PC-3 (cell line): ENCODE measurements at places on chromosomes 4 and X.

- no peaks in the 10 kb centered on the region for H3K27me3 ChIP-seq
- no peak overlapping the region for H3K4me3 ChIP-seq
- H3K4me1 ChIP-seq: peaks cover 10% of the 10 kb centered on the region
- no peak for DNase-seq
- no peaks in the 10 kb centered on the region for H3K36me3 ChIP-seq
Observed at GRCh38 chr4:120918788-120919187, 3.7 kb downstream of the PRDM5 start.

GRCh38 chr4:120218981-120219380 is 152.3 kb upstream of the MAD2L1 start:
- H3K27ac ChIP-seq: no peak overlapping the region
- H3K4me1 ChIP-seq: no peaks in the 10 kb centered on the region
- H3K36me3 ChIP-seq: no peaks in the 10 kb centered on the region
- no peak overlapping the region for H3K4me3 ChIP-seq
- DNase-seq: no peak

DNA sequence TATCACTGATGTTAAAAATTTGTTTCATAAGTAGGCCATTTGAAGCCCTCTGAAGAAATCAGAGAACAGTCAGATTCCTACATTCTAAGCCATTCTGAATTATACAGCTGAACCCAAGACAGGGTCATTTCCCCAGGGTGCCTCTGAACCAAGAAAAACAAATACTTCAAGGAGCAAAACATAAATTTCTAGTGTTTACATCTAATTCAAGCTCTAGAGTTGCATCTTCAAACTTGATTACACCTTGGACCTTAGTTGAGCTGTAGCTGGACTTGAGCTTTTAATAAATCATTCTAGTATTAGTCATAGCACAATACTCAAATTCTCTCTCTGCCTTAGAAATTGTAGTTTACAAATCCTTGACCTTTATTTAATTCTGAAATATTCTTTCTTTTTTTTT is 87.6 kb upstream of the IL15 start:
- H3K27ac ChIP-seq: no peak overlapping the region
- no peaks in the 10 kb centered on the region for H3K27me3 ChIP-seq
- peaks cover 2% of the 10 kb centered on the region for H3K4me1 ChIP-seq
- H3K4me3 ChIP-seq: no peak overlapping the region
- DNase-seq: no peak
- no peaks in the 10 kb centered on the region for H3K36me3 ChIP-seq

DNA sequence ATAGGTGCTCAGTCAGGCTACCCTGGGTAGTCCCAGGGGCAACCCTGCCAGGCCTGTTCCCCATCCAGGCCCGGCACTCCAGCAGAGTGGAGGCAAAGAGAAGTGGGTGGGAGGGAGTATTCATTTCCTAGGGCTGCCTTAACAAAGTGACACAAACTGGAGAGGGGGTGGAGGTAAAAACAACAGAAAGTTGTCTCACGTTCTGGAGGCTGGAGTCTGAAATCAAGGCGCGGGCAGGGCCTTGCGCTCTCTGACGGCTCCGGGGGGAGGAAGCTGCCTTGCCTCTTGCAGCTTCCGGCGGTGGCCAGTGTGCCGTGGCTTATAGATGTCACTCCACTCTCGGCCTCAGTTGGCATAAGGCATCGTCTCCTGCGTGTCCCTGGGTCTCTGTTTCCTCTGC is 90.8 kb downstream of the DCTD start:
- no peak for DNase-seq
- H3K36me3 ChIP-seq: no peaks in the 10 kb centered on the region
- no peaks in the 10 kb centered on the region; the same call in 1 of the 2 replicates for H3K4me1 ChIP-seq
- no peak overlapping the region for H3K4me3 ChIP-seq
- H3K27me3 ChIP-seq: no peaks in the 10 kb centered on the region

GRCh38 chr4:53537606-53538005 is 53.7 kb downstream of the LNX1 start:
- H3K36me3 ChIP-seq: no peaks in the 10 kb centered on the region
- DNase-seq: peak; percentile 50
- H3K4me3 ChIP-seq: no peak overlapping the region
- peaks cover 26% of the 10 kb centered on the region for H3K4me1 ChIP-seq

- H3K27me3 ChIP-seq: no peaks in the 10 kb centered on the region
- no peak overlapping the region for H3K4me3 ChIP-seq
- DNase-seq: no peak
- H3K27ac ChIP-seq: no peak overlapping the region
- no peaks in the 10 kb centered on the region for H3K36me3 ChIP-seq
- no peaks in the 10 kb centered on the region for H3K4me1 ChIP-seq
Observed at GRCh38 chrX:134633832-134634231, 24.4 kb downstream of the PLAC1 start.

DNA sequence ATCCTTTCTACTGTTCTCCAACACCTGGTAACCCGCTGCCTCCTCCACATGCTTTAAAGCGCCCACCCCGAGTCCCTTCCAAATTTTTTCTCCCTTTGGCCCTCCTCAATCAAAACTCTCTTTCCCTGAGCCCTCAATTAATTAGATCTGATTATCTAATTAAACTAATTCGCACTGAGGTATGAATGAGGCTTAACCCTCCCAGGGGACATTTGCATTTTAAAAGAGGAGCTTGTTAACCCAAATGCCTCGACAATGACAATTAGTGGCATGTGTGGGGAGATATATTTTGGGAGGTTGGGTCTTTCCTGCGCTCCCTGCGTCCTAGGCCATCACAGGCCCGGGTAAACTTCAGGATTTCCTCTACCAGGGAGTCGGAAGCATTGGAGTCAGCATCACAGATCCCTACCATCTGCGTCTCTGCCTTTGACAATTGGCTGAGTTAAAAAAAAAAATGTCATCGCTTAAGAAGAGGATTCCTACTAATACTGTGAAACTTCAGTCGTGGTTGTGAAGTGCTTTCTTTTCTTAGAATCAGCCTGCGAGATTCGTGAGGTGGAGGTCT is 50.6 kb downstream of the TENM3 start:
- H3K27me3 ChIP-seq: no peaks in the 10 kb centered on the region
- no peak overlapping the region for H3K4me3 ChIP-seq
- no peaks in the 10 kb centered on the region for H3K4me1 ChIP-seq
- H3K27ac ChIP-seq: no peak overlapping the region
- no peaks in the 10 kb centered on the region for H3K36me3 ChIP-seq

DNA sequence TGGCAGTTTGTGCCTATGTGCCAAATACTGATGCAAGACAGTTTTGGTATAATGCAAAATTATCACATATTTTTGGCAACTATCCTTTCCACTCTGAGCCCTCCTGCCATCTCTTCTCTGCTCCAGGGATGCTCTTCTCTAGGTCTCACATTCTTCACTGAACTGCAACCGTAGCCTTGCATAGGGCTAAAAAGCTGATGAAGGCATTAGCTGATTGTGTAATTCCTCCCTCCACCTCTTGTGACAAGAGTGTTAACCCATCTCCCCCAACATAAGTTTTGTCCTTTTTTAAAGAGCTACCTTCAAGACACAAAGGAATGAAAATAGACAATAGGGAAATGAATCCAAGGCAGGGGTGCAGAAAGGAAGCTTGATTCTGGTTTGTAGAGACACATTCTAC is 33.1 kb upstream of the ANK2 start:
- H3K27ac ChIP-seq: no peak overlapping the region
- H3K4me1 ChIP-seq: no peaks in the 10 kb centered on the region
- H3K4me3 ChIP-seq: no peak overlapping the region
- no peak for DNase-seq
- no peaks in the 10 kb centered on the region for H3K36me3 ChIP-seq

DNA sequence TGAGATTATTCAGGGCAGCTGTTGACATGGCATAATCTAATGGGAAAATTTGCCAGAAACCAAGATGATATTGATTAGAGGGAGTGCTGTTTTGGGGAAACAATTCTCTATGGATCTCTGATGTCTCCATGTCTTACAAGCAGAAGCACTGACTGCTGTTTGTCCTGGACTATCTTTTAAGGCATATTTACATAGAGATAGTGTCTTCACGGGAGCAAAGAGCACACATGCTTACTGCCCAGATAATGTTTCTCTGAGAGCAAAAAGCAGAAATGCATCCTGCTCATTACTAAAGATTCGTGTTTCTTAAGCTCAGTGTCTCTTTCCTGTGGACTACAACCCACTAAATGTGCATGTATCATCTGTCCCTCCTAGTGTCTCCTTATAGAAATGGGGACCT is 41.3 kb upstream of the GLRA3 start:
- H3K27me3 ChIP-seq: no peaks in the 10 kb centered on the region
- H3K36me3 ChIP-seq: no peaks in the 10 kb centered on the region
- no peak overlapping the region for H3K4me3 ChIP-seq
- H3K4me1 ChIP-seq: peaks cover 19% of the 10 kb centered on the region

- no peaks in the 10 kb centered on the region for H3K36me3 ChIP-seq
- no peak for DNase-seq
- H3K4me1 ChIP-seq: no peaks in the 10 kb centered on the region
- no peak overlapping the region for H3K27ac ChIP-seq
Observed at GRCh38 chr4:189096717-189097116, 844.0 kb upstream of the FRG1 start.

DNA sequence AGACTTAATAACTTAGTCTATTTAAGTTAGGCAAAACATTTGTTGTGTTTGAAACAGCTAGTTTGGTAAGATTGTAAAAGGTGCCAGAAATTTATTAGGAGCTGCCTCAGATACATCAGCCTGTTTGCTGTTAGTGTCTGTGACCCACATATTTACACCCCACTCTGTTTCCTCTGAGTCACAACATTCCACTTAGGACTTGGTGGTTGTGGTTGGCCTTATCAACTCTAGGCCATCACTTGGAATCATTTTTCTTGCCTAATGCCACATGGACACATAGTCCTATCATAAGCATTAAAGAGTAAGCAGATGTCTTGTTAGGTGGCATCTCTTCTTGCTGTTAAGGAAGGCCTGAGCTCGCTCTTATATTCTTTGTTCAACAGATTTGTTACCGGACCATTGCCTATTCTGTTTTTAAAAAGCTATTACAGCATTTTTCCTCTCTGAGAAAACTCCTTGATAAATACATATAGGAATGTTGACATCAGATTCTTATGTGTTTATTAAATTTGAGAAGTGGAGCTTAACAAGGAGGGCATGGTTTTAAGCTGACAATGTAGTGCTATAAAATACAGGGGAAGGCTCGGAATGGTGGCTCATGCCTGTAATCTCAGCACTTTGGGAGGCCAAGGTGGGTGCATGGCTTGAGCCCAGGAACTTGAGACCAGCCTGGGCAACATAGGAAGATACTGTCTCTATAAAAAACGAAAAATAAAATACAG is 51.2 kb upstream of the PGRMC2 start:
- H3K4me3 ChIP-seq: no peak overlapping the region
- H3K27ac ChIP-seq: no peak overlapping the region
- H3K27me3 ChIP-seq: no peaks in the 10 kb centered on the region

- no peak overlapping the region for H3K27ac ChIP-seq
- DNase-seq: no peak
- H3K36me3 ChIP-seq: no peaks in the 10 kb centered on the region
Observed at GRCh38 chr4:35325908-35326453, 918.3 kb downstream of the ARAP2 start.

GRCh38 chrX:22220941-22221340 is 51.8 kb upstream of the CBLL2 start:
- peak; percentile 93 for DNase-seq
- H3K36me3 ChIP-seq: no peaks in the 10 kb centered on the region
- peak overlapping the region; percentile 83 for H3K27ac ChIP-seq

GRCh38 chr4:113684534-113685091 is 76.9 kb downstream of the CAMK2D start:
- peaks cover 11% of the 10 kb centered on the region for H3K4me1 ChIP-seq
- no peak overlapping the region for H3K27ac ChIP-seq
- DNase-seq: peak; percentile 32
- H3K27me3 ChIP-seq: no peaks in the 10 kb centered on the region
- no peak overlapping the region for H3K4me3 ChIP-seq

GRCh38 chr4:140718241-140718952 is 37.8 kb downstream of the TBC1D9 start:
- H3K4me1 ChIP-seq: peaks cover 12% of the 10 kb centered on the region
- no peaks in the 10 kb centered on the region for H3K27me3 ChIP-seq
- no peak for DNase-seq
- 0 out of 2 replicates have a peak overlapping the region, but pooled peaks have one; percentile 1 for H3K27ac ChIP-seq
- no peaks in the 10 kb centered on the region for H3K36me3 ChIP-seq

GRCh38 chrX:36957425-36958328 is 50.5 kb upstream of the FAM47C start:
- no peaks in the 10 kb centered on the region for H3K36me3 ChIP-seq
- no peaks in the 10 kb centered on the region for H3K27me3 ChIP-seq
- H3K4me3 ChIP-seq: no peak overlapping the region
- DNase-seq: no peak
- H3K4me1 ChIP-seq: no peaks in the 10 kb centered on the region
- no peak overlapping the region for H3K27ac ChIP-seq

- no peak for DNase-seq
- no peaks in the 10 kb centered on the region for H3K4me1 ChIP-seq
- H3K36me3 ChIP-seq: no peaks in the 10 kb centered on the region
- H3K27me3 ChIP-seq: peaks cover 9% of the 10 kb centered on the region; the same call in 1 of the 2 replicates
- H3K4me3 ChIP-seq: no peak overlapping the region
Observed at GRCh38 chrX:7389576-7389975, 241.6 kb upstream of the PUDP start.

GRCh38 chr4:6367371-6367851 is 97.8 kb downstream of the WFS1 start:
- no peaks in the 10 kb centered on the region for H3K4me1 ChIP-seq
- no peak overlapping the region for H3K27ac ChIP-seq
- H3K27me3 ChIP-seq: no peaks in the 10 kb centered on the region

DNA sequence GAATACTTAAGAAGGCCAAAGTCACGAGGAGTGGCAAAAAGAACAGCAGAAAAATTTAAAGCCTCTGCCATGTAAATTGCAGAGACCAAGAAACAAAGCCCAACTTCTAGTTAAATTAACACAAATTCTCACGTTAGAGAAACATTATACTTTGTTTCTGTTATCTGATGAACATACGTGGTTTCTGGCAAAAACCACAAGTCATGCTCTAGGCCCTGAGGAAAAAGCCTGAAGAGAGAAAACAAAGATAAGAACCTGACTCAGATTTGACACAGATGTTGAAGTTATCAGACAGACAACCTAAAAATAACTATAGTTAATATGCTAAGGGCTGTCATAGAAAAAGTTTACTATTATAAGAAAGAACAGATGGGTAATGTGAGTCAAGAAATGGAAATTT is 149.1 kb upstream of the PCDH10 start:
- no peak overlapping the region for H3K4me3 ChIP-seq
- H3K27ac ChIP-seq: no peak overlapping the region
- DNase-seq: no peak
- H3K4me1 ChIP-seq: no peaks in the 10 kb centered on the region
- no peaks in the 10 kb centered on the region for H3K36me3 ChIP-seq

DNA sequence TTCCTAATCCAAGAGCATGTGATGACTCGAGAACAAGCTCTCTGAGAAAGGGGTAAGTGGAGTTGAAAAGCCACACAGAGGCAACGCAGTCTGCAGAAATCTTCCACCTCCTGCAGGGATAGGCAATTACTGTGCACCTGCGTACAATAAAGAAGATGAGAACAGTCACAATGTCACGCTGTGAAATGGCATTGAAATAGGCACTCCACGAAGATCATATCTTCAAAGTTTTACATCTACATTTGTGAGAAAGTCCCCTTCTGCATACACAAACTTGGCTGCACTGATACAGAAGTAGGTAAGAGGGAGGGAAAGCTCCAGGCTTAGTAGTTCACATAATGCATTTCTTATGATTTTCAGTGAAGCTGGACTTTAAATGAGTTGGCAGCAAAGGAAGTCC is 27.1 kb downstream of the DDX60L start:
- no peak overlapping the region for H3K4me3 ChIP-seq
- no peak for DNase-seq
- H3K27me3 ChIP-seq: no peaks in the 10 kb centered on the region

GRCh38 chrX:54248309-54248708 is 65.3 kb upstream of the FAM120C start:
- H3K4me3 ChIP-seq: no peak overlapping the region
- no peaks in the 10 kb centered on the region for H3K27me3 ChIP-seq
- no peaks in the 10 kb centered on the region for H3K36me3 ChIP-seq
- no peaks in the 10 kb centered on the region for H3K4me1 ChIP-seq
- H3K27ac ChIP-seq: no peak overlapping the region
- DNase-seq: peak; percentile 61
